GM06990 (cell line): ENCODE measurements at places on chromosomes 6 and 20.

DNA sequence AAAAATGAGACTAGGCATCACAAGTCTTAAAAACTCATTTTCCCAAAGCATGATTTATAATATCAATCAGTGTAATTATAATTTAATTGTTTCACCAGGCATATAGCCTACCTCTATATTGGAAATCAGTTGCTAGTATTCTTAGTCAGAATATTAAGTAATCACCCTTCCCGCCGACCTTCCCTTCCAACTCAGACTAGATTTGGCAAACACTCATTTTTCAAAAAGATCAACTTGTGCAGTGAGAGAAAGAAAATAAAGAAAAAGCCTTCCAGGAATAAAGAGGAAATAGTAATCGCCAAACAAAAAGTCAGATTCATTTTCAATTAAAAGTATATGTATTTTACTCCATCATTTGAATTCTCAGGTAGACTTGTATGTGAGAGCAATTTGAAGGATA is 1.9 kb upstream of the BMP5 start:
- no peak for DNase-seq

DNA sequence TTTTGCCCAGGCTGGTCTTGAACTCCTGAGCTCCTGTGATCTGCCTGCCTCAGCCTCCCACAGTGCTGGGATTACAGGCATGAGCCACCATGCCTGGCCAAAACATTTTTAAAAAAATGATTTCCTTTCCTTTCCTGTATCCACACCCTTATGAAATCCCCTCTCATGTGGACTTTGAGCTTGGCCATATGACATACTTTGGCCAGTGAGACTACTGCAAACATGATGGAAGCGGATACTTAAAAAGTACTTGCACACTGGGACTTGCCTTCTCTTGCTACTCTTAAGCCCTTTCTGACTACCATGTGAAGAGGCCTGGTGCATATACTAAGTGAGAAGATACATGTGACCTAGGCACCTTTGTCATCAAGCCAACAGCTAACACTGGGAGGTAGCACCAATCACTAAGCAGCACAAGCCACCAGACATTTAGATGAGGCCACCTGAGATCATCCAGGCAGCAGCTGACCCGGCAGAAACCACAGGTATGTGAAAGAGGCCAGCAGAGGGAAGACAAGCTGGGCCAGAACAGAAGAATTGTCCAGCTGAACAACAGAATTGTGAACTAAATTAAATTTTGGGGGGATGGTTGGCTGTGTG is 78.5 kb upstream of the HDAC2 start:
- no peak for DNase-seq

DNA sequence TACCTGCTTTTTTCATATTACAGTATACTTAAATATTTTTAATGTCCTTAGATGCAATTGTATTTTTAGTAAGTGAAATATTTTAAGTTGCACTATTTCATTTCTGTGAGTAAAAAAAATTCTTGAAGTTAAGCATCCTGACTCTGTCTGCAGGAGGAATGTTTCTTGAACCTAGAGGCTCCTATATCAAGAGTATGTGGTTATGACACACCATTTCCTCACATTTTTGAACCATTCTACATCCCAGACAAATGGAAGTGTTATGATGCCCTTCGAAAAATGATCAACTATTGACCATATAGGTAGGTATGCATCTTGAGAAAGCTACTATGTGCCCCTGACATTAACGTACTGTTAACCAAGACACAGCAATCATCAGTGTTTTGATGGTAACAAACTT is 237.0 kb downstream of the BCKDHB start:
- DNase-seq: no peak

GRCh38 chr6:144782634-144783033 is 497.5 kb downstream of the UTRN start:
- no peak for DNase-seq

GRCh38 chr6:43284991-43285781 is 12.9 kb upstream of the SLC22A7 start:
- DNase-seq: no peak

DNA sequence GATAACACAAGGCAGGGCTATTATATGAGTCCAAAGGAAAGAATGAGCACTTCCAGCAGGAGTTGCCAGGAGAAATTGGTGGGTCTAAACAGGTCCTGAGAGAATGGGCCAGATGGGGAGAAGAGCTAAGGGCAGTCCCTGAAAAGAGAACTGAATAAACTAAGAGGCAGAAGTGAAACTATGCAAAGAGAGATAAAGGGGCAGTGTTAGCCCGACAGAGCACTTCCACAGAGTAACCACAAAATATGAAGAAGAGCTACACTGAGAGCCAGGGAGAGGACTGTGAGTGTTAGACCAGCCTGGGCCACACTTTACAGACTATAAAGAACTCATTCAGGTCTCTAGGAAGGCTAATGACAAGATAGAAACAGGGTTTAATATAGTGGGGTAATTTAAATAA is 43.8 kb downstream of the RALGAPA2 start:
- DNase-seq: peak; percentile 20

DNA sequence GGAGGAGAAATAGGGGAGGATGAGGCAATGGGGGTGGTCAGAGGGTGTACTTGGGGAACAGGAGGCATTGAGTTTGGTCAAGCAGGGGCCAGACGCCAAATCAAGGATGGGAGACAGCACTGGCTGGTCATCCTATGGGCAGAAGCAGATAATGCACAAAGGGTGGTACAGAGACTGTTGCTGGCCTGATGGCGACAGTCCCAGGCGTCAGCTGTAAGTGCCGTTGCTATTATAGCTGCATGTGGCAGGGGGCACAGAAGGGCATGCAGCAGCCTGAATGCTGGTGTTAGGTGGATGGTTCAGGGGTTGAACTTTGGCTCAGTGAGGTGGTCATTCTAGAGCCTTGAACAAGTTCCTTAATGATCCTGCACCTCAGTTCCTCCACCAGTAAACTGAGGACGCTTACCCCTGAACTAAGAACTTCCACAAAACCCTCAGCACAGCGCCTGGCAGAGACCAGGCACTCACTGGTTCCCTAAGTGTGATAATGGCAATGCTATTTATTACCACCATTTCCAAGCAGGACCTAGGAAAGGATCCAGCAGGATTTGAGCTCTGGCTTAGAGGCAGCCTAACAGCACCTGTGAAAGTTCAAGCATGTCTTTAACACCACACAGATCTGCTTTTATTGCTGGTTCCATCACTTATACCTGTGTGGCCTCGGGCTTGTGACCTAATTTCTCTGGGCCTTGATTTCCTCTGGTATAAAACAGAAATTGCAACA is 162.7 kb downstream of the INSM1 start:
- DNase-seq: no peak
